ENCODE measurements at places on chromosomes 4 and X.

- no peak for DNase-seq
Observed at GRCh38 chr4:42309361-42310260, 87.7 kb upstream of the SHISA3 start.

DNA sequence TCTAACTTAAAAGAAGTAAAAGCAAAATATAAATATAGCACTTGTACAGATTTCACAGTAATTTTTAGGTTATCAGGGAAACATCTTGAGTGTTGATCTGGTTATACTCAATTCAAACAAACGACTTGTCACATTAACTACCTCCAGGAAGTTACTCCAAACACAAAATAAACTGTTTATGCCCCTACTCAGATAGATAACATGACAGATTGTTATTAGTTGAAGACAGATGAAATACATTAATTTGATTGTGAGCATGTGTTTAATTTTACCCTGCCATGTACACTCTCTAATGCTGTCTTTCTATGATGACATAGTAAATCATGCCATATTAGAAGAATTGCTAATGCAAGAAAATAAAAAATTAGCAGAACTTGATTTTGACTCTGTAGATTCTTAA is 88.0 kb downstream of the RAB28 start:
- no peak for DNase-seq

GRCh38 chr4:110787707-110788106 is 164.8 kb upstream of the PITX2 start:
- no peak for DNase-seq

GRCh38 chr4:142181021-142181420 is 544.6 kb downstream of the IL15 start:
- no peak for DNase-seq

DNA sequence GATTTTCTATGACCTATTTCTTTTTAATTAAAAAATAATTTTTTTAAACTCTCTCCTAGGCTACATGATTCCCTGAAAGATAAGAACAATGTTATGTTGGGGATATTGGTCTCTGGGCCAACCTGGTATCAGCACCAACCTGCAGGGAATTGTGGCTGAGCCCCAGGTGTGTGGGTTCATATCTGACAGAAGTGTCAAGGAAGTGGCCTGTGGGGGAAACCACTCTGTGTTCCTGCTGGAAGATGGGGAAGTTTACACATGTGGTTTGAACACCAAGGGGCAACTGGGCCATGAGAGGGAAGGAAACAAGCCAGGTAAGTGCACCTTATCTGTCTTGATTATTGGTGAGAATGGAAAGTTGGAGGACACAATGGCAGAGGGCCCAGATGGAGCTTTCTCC is 13.5 kb downstream of the HERC3 start:
- no peak for DNase-seq

- DNase-seq, result no peak
Observed at GRCh38 chr4:26088433-26088928, 174.5 kb downstream of the SMIM20 start.

- no peak for DNase-seq
Observed at GRCh38 chrX:39324233-39324930, 523.1 kb downstream of the MID1IP1 start.

GRCh38 chr4:80115368-80116181 is 42.5 kb upstream of the ANTXR2 start:
- DNase-seq, result no peak

GRCh38 chrX:155767051-155767875 is 113.9 kb upstream of the VAMP7 start:
- no peak for DNase-seq

GRCh38 chr4:89000844-89001360 is 56.1 kb downstream of the FAM13A start:
- peak; percentile 97 for DNase-seq

GRCh38 chrX:26562156-26562555 is 346.2 kb downstream of the MAGEB5 start:
- DNase-seq, result no peak

Data from NCI-H1092 (cell line).